ENCODE measurements at places on chromosomes 16 and 17.

GRCh38 chr16:10688291-10688690, 6.4 kb downstream of the TEKT5 start:
- no peak for DNase-seq

GRCh38 chr17:66355510-66355909, 53.1 kb downstream of the PRKCA start:
- DNase-seq: no peak

DNA sequence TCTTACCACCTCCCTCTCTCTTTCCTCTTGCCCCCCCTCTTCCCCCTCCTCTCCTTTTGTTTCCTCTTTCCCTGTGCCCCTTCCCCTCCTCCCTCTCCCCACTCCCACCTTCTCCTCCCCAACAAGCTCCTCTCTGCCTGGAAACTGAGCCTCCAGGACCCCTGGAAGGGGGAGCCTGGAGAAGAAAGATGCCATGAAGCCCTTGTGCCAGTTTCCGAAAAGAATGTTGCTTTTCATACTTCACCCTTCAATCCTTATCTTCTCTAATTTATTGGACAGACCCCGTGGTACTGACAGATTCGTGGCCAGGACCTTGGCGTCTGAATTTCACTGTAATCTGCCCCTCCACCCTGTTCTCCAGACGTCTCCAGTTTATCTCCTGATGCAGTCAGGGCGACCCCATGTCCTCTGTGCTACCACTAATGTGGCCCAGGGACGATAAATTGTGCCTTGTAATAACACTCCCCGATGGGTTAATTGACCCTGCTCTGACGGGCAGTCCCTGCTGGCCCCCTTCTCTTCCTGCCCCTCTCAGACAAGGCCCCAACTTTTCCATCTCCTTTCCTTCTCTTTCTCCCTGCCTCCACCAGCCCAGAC, 138.4 kb upstream of the GSE1 start:
- no peak for DNase-seq

DNA sequence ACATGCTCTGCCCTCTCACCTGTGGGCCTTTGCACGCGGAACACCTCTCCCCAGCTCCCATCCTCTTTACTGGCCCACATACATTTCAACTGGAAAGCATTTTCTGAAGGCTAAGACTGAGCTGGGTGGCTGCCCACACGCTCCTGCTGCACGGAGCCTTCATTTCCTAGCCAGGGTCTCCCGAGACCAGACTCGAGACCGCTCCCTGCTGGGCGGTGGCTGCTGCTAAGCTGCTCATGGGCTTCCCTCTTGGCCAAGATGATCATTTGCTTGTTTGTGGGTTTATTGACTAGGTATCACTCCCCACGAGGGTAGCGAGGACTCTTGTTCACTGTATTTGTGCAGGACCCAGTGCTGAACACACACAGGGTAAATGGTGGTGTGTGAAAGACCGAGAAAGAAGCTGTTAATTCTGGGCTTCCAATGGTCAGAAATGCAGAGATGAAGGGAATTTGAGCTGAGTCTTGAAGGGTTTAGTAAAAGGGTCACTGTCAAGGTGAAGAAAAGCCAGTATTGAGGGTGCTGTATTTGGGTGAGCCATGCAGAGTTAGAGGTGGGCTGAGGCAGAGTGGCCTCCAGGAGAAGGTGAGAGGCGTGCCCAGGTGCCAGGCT, 907 bp downstream of the TRAPPC2L start:
- no peak for DNase-seq

DNA sequence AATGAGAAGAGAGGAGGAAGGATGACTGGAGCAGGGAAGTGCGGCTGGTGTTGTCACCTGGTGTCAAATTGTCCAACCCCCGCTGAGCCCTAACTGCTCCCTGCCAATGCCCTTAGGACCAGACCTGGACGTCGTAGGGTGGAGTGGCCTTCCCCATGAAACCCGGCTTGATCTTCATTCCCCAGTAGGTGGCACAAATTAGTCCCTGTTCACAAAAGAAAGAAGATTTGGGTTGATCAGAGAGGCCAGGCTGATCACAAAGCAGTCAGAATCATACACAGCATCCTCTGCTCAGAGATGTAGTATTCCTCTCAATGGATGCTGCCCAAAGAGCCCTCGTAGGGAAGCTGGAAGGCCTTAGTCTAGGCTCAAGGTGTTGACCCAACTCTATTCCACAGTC, 60.2 kb downstream of the ACSM1 start:
- no peak for DNase-seq

- no peak for DNase-seq
Observed at GRCh38 chr17:52233176-52233575, 74.7 kb upstream of the CA10 start.

DNA sequence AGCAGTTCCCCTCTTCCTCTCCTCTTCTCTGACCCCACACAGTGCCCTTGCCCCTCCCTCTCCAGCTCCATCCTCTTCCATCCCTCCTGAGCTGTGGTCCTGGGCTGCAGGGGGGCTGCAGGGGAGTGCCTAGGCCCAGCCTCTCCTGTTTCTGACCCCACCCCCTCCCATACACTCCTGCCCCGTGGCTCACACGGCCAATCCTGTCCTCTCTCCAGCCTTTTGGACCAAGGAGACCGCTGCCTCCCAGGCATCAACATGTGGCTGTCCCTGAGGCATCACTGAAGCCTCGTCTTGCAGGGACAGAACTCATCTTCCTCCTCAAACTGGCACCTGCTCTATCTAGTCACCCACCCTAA, 6.7 kb downstream of the CLUH start:
- no peak for DNase-seq

- no peak for DNase-seq
Observed at GRCh38 chr17:28514561-28515002, 8.4 kb downstream of the FOXN1 start.

- no peak for DNase-seq
Observed at GRCh38 chr17:4465786-4466185, 32.0 kb downstream of the SPNS3 start.

- peak; percentile 14 for DNase-seq
Observed at GRCh38 chr17:59547131-59547915, 18.1 kb upstream of the DHX40 start.

GRCh38 chr16:57838161-57838560, 35.9 kb upstream of the KIFC3 start:
- DNase-seq: no peak

DNA sequence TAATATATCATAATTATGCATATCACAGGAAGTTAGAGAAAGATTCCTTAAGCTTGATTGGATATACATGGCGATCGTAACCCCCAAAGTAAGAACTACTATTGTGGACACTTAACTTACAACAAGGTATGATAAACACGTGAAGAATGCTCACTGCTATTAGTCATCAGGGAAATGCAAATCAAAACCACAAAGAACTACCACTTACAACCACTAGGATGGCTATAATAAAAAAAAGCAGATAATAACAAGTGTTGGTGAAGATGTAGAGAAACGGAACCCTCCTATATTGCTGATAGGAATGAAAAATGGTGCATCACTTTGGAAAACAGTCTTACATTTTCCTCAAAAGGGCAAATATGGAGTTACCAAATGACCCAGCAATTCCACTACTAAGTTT, 265.9 kb downstream of the SLC39A11 start:
- DNase-seq: no peak

DNA sequence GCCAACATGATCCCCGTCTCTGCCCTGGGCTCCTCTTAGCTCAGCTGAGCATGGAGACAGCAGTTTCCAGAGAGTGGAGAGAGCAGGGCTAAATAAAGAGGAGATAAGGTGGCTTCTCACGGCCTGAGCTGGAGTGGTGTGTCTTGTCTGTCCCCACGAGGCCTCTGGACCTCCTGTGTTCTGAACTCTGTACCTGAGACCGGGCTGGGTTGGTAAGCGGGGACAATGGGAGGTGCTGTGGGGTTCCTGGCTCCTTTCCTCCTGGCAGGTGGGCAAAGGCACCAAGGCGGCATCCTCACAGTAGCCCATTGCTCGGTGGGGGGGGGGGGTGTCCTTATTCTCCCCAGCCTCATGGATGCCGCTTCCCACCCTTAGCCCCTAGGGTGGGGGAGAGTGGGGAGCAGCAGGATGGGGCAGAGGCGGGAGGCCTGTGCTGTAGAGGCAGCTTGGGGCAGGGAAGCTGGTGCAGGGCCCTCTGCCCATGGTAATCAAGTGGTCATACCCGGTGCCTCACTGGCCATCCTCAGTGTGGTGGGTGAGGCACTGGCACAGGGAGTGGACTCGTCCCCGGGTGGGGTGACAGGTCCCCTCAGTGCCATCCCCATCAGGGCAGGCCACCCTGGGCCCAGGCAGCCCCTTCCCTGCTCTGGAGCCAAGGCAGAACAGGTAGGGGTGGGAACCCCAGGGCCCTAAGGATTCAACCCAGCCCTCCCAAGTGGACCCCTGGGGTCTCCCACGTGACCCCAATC, 2.8 kb downstream of the AANAT start:
- DNase-seq: no peak

GRCh38 chr16:25045696-25046381, 30.7 kb upstream of the ARHGAP17 start:
- DNase-seq: no peak

DNA sequence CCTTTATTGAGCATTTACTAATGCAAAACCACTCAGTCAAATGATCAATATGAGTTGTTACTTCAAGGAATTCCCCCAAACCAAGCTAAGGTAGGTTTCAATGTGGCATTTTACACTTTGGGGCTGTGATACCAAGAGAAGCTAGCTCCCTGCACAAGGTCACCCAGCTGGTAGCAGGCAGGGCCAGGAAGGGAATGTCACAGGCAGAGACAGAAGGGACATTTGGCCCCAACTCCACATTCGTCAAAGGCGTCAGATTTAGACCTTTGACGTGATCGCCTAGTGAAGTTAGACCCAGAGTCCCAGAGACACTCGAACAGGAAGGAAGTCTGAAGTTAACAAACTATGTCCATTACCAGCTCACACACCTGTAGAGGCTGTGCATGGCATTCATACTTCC, 5.5 kb upstream of the SMG1 start:
- DNase-seq: no peak

DNA sequence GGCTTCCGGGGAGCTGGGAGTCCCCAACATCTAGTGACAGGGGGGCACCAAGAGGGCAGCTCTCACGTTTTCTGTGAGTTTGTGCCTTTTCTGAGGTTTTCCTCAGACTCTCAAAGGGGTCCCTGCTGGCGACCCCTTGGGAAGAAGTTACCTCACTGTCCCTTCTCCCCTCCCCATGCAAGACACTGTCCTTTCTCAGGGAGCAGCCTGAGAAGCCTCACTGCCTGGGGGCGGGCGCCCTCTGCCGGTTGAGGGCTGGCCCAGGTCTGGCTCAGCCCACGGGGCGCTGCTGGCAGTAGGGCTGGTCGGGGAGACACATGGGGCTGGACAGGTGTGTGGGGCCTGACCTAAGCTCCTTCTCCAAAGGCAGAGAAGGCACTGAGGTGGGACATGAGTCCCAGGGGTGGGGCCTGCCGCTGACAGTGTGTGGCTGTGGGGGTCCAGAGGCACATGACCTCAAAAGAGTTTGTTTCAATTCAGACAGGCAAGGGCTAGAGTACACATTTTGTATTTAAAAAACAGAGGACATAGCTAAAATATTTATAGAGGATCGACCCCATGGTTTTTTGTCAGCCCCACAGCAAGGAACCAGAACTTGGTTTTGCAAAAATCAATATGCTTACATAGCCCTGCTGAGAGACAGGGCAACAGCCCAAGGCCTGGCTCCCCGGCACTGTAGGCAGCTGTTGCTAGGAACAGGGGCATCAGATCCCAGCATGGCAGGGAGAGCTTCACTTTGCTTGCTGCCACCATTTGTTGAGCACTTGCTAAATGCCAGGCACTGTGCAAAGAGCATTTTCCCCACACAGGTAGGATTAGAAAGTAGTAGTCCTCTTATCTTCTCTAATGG, 18.5 kb upstream of the ALDH3A1 start:
- DNase-seq: peak; percentile 31

GRCh38 chr17:42282478-42283080, 5.7 kb upstream of the STAT5A start:
- DNase-seq: no peak

DNA sequence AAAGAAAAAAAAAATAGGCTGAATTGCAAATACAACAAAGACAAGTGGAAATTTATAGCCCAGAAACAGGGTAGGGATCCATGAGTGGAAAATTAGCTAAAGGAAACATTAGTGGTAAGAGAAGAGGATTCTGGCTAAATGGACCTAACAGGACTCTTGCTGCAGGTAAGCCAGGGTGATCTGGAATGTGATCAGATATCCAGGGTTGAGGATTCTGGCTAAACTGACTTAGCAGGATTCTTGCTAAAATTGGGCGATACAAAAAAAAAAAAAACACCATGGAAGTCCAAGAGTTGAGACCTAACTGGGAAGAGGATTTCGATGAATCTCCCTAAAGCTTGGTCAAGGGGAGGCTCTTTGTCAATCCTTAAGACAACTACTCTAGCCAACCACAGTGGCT, 61.7 kb upstream of the ATF7IP2 start:
- no peak for DNase-seq

DNA sequence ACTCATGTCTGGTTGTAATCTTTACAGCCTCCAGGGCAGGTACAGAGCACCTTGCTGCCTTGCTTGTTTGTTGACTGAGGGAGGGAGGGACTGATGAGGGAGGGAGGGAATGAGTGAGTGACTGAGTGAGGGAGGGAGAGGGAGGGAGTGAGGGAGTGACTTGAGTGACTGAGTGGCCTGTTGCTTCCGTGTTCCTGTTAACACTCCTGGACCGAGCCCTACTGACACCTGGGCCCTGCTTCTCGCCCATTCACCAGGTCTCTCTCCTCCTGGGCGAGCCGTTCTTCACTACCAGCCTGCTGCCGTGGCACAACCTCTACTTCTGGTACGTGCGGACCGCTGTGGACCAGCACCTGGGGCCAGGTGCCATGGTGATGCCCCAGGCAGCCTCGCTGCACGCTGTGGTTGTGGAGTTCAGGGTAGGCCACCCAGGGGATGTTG, 41.2 kb downstream of the PRMT7 start:
- DNase-seq: no peak

- DNase-seq: no peak
Observed at GRCh38 chr17:34503528-34504195, 75.7 kb upstream of the TMEM132E start.

DNA sequence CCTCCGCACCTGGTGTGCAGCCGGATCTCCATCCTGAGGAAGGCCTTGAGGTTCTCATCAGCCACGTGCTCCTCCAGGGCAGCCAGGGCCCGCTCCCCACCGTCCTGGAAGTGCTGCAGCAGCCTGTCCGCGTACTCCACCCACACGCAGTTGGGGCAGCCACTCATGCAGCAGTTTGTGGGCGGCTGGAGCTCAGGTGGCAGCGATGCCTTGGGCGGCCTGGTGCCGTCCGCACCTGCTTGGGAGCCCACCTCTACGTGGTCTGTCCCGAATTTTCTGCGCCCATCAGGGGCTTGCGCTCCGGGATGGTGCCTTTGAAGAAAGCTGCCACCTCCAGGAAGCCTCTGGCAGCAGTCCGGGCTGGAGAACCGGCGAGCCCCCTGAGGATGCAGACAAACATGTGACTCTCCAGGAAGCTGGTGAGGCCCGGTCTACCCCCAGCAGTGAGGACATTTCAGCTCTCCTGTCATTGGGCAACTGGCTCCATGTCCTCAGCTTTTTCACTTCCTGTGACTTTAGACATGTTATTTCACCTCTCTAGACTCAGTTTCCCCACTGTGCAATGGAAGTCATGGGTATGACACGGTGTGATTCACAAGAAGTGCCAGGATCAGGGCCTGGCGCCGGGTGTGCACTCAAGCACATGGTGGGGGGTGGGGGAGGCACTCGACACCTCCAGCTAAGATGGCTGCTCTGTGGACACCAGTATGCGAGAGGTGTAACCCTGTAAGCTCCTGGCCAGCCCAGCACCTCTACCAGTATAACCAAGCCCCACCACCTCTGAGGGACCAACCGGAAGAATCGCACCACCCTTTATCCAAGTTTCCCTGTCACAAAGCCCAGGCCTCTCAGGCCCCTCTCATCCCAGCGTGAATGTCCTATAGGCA, 957 bp downstream of the OXLD1 start:
- DNase-seq: no peak

GRCh38 chr17:41957031-41957868, 9.3 kb upstream of the CNP start:
- no peak for DNase-seq

GRCh38 chr17:58956997-58957724, 149.5 kb downstream of the TRIM37 start:
- no peak for DNase-seq

Data from NCI-H748 treated with DMSO at 0.1 percent for 48 hours (cell line).